ENCODE measurements at places on chromosomes 6 and 20. TPM values are rescaled to one million over a fixed set of nuclear protein-coding genes. Genes with fewer than 3 reads are reported as not detected.

Gene PGK2
- not detected for total RNA-seq

Gene FAM83D
- 75.0 TPM for total RNA-seq

Gene PARD6B
- total RNA-seq = 2.2 TPM

Gene ARG1
- total RNA-seq = not detected

Gene RTF2
- 88.4 TPM for total RNA-seq

Gene SUMO4
- total RNA-seq = not detected

Gene FLRT3
- total RNA-seq = 1.7 TPM

Gene SLCO4A1
- total RNA-seq = 11.6 TPM

Gene PRDM13
- 0.45 TPM for total RNA-seq

Gene WFDC10B
- not detected for total RNA-seq
